Thymus (tissue), 14 donors: ENCODE measurements at places on chromosomes 13 and 19.

GRCh38 chr13:110491869-110492678 lies 69.4 kb downstream of the RAB20 start:
- no peak overlapping the region for H3K4me3 ChIP-seq
- DNase-seq = no peak
- H3K36me3 ChIP-seq = no peaks in the 10 kb centered on the region
- no peak overlapping the region for H3K27ac ChIP-seq
- H3K27me3 ChIP-seq = no peaks in the 10 kb centered on the region
- H3K4me1 ChIP-seq = no peaks in the 10 kb centered on the region

GRCh38 chr19:7900401-7900870 lies 3.2 kb upstream of the MAP2K7 start:
- DNase-seq = no peak
- no peak overlapping the region for H3K4me3 ChIP-seq
- H3K27me3 ChIP-seq = no peaks in the 10 kb centered on the region
- H3K36me3 ChIP-seq = no peaks in the 10 kb centered on the region
- peaks cover 23% of the 10 kb centered on the region for H3K4me1 ChIP-seq

DNA sequence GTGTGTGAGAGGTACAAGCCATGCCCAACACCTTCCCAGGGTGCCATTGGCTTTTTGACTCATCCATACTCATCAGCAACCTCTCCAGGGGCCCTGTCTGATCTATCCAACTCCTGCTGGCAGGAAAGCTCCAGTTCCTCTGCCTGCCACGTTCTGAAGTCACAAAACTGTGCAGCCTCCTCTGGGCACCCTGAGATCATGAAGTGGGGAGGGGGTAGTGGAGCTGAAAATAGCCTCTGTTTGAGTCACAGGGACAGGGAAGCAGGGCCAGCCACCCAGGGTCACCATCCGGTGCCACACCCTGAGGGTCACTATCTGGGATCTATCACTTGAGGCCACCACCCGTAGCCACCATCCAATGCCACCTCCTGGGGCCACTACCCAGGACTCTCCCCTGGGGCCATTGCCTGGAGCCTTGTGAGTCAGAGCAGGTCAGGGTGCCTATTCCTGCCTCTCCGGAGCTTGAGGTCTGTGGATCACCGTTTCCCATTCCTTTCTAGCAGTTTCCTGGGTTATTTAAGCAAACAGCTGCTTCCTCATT lies 172.1 kb downstream of the NUFIP1 start:
- H3K4me1 ChIP-seq = no peaks in the 10 kb centered on the region
- no peak overlapping the region for H3K27ac ChIP-seq
- DNase-seq = no peak
- no peaks in the 10 kb centered on the region for H3K27me3 ChIP-seq
- H3K4me3 ChIP-seq = no peak overlapping the region

DNA sequence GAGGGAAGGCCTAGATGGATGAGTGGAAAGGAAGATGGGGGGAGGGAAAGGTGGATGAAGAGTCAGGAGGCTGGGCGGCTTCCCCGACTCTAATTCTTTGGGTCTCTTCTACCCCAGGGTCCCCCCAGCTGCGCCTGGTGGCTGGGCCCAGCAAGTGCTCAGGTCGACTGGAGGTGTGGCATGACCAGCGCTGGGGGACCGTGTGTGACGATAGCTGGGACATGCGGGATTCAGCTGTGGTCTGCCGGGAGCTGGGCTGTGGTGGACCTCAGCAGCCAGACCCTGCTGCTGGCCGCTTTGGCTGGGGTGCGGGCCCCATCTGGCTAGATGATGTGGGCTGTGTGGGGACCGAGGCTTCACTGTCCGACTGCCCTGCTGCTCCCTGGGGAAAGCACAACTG lies 9.5 kb downstream of the SSC5D start:
- peaks cover 3% of the 10 kb centered on the region for H3K4me1 ChIP-seq
- no peak overlapping the region for H3K4me3 ChIP-seq
- H3K27ac ChIP-seq = no peak overlapping the region
- peaks cover 8% of the 10 kb centered on the region for H3K36me3 ChIP-seq

DNA sequence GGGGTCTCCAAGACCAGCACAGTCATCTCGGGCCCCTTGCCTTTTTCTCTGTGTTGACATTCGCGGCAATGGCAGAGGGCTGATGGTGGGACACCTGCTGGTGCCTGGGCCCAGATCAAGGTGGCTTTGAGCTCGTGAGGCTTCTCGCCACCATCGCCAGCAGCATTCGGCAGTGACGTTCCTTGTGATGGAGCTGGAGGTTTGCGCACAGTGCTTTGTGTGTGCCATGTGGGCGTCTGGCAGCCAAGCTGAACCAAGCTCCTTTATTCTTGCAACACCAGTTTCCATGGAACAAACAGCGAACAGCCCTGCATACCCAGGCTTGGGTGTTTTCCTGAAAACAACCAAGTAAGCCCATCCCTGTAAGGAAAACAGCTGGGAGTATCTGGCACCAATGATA lies 9.1 kb upstream of the TMEM255B start:
- H3K27me3 ChIP-seq = peaks cover 16% of the 10 kb centered on the region
- no peaks in the 10 kb centered on the region for H3K4me1 ChIP-seq
- no peaks in the 10 kb centered on the region for H3K36me3 ChIP-seq
- H3K27ac ChIP-seq = no peak overlapping the region

DNA sequence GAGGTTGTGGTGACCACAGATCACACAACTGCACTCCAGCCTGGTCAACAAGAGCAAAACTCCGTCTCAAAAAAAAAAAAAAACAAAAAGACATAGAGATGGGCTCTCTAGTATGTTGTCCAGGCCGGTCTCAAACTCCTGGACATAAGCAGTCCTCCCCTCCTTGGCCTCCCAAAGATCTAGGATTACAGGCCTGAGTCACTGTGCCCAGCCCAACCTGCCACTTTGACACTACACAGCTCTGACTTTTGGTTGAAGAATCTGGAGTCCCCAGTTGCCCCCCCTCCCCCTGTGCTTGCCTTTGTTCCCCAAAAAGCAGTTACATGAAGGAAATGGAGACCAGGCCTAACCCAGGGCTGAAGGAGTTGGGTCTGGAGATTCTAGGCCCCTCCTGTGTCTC lies 12.9 kb downstream of the CARM1 start:
- peaks cover 18% of the 10 kb centered on the region for H3K4me1 ChIP-seq
- H3K27me3 ChIP-seq = no peaks in the 10 kb centered on the region
- DNase-seq = no peak

GRCh38 chr19:36972571-36972970 lies 56.4 kb downstream of the ZNF568 start:
- peak overlapping the region; percentile 86 for H3K27ac ChIP-seq
- peaks cover 7% of the 10 kb centered on the region for H3K4me1 ChIP-seq
- peak; percentile 5 for DNase-seq
- no peaks in the 10 kb centered on the region for H3K27me3 ChIP-seq
- peak overlapping the region; percentile 63 for H3K4me3 ChIP-seq
- H3K36me3 ChIP-seq = no peaks in the 10 kb centered on the region

GRCh38 chr19:52935434-52935833 lies 12.2 kb upstream of the ZNF888 start:
- H3K4me3 ChIP-seq = no peak overlapping the region
- no peaks in the 10 kb centered on the region for H3K27me3 ChIP-seq
- H3K4me1 ChIP-seq = no peaks in the 10 kb centered on the region
